ENCODE measurements at places on chromosomes 12 and 14. TPM values are rescaled to one million over a fixed set of nuclear protein-coding genes. Genes with fewer than 3 reads are reported as not detected.

GRCh38 chr12:64736771-64737170 is 22.4 kb downstream of the GNS start:
- no peak for DNase-seq

GRCh38 chr14:74973003-74973653 is 17.7 kb upstream of the PGF start:
- DNase-seq = peak; percentile 8

GRCh38 chr12:115810122-115810901 is 467.2 kb downstream of the MED13L start:
- no peak for DNase-seq

DNA sequence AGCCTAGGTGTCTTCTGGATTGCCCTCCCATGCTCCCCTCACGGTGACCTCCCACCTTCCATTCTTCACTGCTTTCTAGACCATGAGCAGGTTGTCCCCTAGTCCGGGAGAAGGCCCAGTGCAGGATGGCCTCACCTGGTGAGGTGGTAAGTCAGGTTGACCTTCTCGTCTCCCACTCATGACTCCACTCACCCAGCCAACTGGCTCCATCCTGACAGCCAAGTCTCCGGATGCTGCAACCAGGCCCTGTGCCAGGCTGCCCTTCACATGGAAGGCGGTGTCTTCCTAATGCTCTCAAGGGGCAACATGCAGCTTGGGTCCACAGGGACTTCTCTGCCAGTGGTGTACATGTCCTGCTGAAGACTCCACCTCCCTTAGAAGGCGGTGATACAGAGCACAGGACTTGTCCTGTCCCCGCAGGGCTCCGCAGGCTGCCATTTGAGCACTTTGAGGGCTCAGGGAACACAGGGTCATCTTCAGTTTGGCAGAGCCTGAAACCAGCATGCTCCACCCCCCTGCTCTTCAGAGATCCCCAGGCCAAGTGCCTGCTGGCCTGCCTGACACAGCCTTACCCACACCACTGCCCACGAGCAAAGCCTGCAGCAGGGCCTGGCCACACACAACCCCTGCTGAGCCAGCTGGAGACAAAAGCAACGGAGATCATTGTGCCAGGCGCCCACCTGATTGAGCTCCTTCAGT is 25.4 kb downstream of the BATF start:
- no peak for DNase-seq

GRCh38 chr14:27945512-27945911 is 821.1 kb upstream of the FOXG1 start:
- no peak for DNase-seq

GRCh38 chr14:91252871-91253794 is 8.6 kb upstream of the GPR68 start:
- no peak for DNase-seq

DNA sequence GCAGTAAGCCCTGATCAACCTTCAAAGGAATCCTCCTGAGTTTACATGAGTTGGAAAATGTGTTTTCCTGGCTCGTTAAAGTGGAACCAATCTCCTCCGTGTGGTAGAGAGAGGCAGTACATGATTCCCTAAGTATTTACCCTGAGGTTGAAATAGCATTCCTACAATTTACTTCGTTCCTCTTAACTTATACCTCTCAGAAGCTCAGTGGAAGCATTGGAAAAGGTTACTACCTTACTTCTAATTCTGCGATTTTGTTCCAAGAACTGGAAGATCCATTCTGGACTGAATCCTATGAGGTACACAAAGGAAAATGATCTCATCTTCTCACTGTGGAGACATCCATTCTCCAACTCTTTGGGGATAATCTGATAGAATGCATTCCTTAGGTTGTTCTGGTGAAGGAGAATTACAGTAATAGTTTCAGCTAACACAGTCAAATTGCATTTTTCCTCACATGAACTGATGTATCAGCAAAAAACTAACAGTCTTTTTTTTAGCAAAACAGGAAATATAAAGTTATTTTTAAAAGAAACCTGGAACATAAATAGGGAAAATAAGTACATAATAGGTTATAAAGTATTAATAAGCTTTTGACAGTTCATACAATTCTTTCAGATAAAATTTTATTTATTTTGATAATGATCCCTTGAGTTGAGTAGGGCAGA is 475.6 kb downstream of the PDZRN4 start:
- DNase-seq = no peak

The COL2A1 gene
- not detected for total RNA-seq

The TCL1A gene
- total RNA-seq = not detected

DNA sequence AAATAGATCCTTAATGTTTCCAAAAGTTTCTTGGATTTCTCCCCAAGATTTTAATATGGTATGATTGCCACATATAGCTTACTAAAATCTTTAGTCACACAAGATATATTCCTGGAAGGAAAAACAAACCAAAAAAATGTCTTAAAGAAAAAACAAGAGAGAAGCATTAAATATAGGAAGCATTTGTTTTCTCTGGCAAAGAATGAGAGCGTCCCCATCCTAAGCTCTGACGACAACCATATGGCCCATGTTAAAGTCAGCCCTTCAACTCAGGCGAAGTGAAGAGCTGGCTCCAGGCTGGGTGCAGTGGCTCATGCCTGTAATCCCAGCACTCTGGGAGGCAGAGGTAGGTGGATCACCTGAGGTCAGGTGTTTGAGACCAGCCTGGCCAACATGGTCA is 35.6 kb downstream of the GCH1 start:
- DNase-seq = no peak

Data from CD4-positive, alpha-beta T cell (primary cell).